NCI-H1694 (cell line): ENCODE measurements at places on chromosomes 4 and X.

GRCh38 chr4:92236877-92237276, 66.9 kb upstream of the GRID2 start:
- no peak for DNase-seq

GRCh38 chr4:47788126-47788525, 49.7 kb downstream of the CORIN start:
- no peak for DNase-seq

- DNase-seq = no peak
Measured at GRCh38 chrX:43025806-43026315, 247.9 kb upstream of the PPP1R2C start.

DNA sequence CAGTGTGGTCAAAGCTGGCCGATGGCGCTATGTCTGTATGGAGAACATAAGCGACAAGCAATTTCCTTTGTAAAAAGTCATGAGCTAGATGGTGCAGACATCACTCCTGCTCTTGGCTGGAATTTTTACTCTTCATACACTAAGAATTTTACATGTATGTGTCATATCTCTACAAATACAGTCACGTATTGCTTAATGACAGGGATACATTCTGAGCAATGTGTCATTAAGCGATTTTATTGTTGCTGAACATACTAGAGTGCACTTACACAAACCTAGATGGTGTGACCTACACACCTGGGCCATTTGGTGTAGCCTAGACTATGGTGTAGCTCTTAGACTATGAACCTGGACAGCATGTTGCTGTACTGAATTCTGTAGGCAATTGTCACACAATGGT, 185.4 kb downstream of the SOWAHB start:
- DNase-seq = no peak

GRCh38 chrX:27254656-27255055, 208.5 kb downstream of the PPP4R3C start:
- DNase-seq = no peak

- DNase-seq = no peak
Measured at GRCh38 chr4:147638942-147639341, 21.7 kb downstream of the TMEM184C start.

DNA sequence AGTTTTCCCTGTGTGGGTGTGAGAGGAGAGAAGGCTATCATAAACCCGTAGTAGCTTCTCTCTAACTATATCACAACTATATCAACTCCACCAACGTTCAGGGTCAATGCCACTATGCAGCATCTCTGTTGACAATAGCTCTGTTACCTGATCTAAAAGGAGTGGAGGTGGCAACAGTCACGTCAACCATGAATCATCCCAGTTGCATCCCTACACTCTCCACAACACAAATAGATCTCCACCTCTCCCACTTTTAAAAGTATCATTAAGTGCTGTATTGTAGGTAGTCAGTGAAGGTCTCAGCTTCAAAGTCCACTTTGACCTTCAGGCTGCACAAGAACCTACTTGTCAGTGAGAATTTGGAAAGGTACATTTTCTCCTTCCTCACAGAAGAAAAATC, 600.5 kb upstream of the GRIA3 start:
- DNase-seq = no peak

GRCh38 chrX:124804962-124805361, 458.6 kb downstream of the SH2D1A start:
- no peak for DNase-seq

GRCh38 chrX:39020051-39020669, 218.9 kb downstream of the MID1IP1 start:
- DNase-seq = no peak
